ENCODE measurements at places on chromosomes 6 and 20.

DNA sequence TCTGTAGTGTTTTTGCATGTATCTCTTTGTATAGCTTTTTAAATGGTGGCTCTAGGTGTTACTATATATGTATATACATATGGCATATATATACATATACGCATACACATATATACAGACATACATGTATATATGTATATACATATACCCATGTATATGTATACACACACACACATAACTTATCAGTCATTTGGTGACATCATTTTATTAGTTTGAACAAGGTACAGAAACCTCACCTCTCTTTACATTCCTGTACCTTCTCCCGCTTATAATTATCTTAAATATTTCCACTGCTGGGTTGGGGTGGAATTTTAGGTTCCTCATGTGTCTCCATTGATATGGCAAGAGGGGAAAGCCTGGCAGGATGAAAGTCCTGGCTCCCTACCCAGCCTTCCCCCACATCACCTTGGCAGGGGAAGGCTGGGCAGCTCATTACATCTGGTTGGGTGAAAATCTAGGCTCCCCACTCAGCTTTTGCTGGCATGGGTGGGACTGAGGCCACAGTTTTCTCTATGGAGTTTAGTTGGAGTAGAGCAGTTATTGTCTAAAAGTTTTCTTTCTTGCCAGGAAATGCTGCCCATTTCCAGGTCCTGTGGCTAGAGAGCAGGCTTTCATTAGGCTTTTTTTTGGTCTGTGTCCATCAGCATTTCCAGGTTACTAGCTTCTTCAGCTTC is 7.6 kb downstream of the GLO1 start:
- DNase-seq, result no peak

GRCh38 chr6:155382338-155382685 is 68.0 kb upstream of the TFB1M start:
- DNase-seq, result no peak

DNA sequence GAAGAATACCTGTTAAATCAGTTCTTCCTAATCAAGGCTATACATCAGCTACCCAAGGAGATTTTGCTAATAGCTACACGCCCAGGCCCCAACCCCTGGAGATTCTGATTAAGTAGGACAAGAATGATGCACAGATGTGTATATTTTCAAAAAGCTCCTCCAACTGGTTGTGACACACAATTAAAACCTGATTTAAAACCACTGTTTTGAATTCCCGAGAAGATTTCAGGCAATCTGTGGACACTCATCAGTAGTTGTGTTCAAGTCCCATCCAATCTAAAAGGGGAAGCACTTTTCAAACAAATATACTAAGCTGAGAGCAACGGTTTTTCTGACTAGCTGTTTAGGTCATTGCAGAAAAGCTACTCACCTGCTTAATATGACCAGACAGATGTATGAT is 118.9 kb upstream of the NHSL1 start:
- no peak for DNase-seq

DNA sequence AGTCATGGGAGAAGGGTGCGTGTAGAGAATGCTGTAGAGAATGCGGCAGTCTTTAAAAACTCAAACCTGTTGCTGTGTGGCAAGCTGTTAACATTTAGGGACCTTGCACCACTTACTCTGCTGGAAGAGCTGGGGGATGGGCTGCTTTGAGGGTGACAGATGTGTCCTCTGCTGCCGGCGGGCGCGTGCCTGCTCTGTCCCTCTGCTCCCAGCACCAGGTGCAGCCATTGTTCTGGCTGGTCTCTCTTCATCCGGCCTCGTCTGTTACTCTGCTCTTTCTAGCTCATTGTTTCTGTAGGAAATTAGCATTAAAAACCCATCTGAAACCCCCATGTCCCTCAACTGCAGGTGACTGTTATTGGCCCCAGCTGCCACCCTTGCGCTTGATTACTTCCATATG is 78.5 kb downstream of the CBFA2T2 start:
- DNase-seq, result peak; percentile 36

- no peak for DNase-seq
Observed at GRCh38 chr20:41222296-41222695, 85.0 kb downstream of the PLCG1 start.

DNA sequence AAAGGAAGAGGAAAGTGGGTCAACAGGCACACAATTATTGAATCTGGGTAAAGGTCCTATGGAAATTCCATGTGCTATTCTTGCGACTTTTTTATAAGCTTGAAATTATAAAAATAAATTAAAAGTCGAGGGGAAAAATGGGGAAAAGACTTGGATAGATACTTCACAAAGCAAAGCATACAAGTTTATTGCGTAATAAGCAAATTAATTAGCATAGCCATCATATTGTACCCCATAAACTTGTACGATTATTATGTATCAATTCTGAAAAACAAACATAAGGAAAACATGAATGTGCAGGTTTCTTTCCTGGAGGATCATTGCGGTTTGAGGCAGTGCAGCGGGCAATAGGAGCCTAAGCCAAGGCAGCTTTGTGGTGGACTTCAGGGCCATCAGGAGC is 351.6 kb upstream of the NOX3 start:
- no peak for DNase-seq
